Anterior cingulate cortex (tissue), 58 donors: ENCODE measurements at places on chromosomes 3 and 15.
A peak's percentile ranks its signal among the peaks of the same experiment; 100 is the strongest.

- no peak for DNase-seq
Observed at GRCh38 chr15:40420071-40420713, 14.6 kb downstream of the IVD start.

DNA sequence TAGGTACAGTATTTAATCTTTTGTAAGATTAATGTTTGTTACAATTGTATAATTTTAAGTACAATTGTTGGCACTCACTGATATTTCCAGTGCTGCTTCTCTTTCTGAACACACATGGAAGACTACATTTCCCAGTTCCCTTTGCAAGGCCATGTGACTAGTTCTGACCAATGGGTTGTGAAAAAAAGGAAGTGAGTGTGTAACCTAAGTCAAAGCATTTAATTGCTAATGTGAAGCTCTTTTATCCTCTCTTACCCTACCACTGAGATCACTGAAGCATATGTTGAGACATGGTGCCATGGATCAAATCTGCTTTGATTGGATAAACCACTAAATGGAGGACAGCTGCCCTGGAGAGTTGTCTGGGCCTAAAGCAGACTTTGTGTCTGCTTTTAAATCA lies 83.9 kb upstream of the PLXND1 start:
- DNase-seq, result peak; percentile 8

- DNase-seq, result no peak
Observed at GRCh38 chr3:124607163-124607562, 123.1 kb upstream of the UMPS start.

GRCh38 chr3:98952404-98952803 lies 50.9 kb upstream of the DCBLD2 start:
- DNase-seq, result no peak

DNA sequence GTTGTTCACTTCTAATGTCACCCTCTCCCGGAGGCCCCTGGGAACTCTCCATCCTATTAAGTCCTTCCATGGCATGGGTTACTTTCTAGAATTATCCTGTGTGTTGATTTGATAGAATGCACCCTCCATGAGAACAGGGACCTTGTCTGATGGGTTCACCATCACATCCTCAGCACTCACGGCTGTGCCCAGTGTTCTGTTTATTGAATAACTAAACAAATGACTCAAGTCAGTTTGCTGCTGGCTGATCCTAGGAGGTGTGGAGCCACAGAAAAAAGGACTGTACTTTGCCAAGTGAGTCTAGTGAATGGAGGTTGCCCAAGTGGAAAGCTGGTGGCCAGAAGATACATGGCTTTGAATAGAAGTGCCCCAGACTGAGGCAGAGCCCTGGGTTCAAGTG lies 48.5 kb upstream of the RAB6B start:
- DNase-seq, result no peak

DNA sequence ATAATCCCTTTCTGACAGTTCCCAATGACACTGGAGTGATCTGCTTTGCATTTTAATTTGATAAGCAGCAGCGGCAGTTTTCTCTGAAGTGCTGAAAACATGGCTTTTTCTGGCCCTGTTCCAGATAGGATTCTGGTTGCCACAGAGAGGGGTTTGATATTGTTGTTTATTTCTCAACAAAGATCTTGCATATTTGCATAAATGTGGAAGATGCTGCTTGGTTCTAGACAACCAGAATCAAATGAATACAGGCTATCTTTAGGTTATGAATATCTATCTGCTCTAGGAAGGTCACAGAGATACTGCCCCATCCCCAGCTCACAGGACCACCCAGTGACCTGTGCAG lies 137.1 kb downstream of the ZNF609 start:
- no peak for DNase-seq

GRCh38 chr15:89293012-89293411 lies 41.6 kb downstream of the POLG start:
- DNase-seq, result no peak

DNA sequence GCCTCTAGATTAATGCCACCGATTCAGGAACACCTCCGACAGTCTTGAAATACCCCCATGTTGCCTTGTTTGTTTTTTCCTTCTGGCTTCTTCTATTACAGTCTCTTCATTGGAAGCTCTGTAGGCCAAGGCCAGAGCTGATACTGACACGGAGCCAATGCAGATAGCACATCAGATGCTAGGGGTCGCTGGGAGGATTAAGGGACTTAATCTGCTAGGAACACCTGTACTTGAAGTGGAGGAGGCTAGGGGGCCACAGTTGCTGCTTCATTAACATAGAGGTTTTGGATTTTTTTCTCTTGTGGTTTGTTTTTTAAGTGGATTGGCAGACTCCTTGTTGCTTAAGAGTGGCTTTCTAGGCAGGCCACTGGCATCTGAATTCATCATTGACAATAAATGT lies 49.6 kb downstream of the PARP14 start:
- no peak for DNase-seq
